ENCODE measurements at places on chromosomes 3 and 15. TPM values are rescaled to one million over a fixed set of nuclear protein-coding genes. Genes with fewer than 3 reads are reported as not detected.

GRCh38 chr3:160331127-160331937, 67.7 kb downstream of the IFT80 start:
- DNase-seq: no peak

GRCh38 chr15:48681353-48681752, 35.8 kb upstream of the FBN1 start:
- DNase-seq: no peak

DNA sequence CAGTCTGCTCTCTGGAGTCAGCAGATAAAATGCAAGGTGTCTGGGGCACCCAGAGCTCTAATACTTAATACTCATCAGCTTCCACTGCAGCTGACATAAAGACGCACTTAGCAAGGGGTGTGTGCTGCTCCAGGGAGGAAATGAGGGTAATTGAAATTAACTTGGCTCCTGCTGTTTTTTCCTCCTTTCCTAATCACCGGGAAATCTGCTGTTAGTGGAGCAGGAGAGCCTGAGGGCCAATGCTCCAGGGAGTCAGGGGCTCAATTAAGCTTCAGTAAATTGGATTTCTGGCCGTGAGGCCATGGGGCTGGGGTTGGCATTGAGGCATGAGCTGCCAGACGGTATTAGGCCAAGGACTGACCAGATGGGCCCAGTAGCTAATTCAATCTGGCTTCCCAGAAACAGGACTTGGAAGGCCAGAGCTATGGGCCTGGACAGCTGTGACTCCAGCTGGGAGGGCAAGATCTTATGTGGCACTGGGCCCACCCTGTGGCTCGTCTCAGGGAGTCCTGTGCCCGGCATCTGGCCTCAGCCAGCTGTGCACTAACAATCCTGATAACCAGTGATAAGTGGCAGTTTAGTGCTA, 30.7 kb upstream of the CHRNB4 start:
- no peak for DNase-seq

DNA sequence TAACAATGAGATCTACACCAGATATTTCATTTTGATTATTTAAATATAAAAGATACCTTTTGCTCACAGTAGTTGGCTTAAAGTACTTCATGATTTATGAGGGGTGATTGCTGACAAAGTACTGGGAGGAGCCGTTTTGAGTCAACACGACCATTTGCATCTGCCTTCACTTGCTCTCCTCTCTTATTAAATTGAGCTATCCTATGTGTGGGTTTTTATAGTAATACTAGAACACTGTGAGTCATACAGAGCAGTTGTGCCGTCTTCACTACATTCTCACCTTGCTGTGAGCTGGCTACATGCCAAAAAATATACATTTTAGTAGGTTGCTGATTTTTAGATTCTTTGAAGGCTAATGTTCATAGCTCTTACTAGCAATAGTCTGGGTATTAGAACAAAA, 161.2 kb downstream of the ALCAM start:
- DNase-seq: no peak

DNA sequence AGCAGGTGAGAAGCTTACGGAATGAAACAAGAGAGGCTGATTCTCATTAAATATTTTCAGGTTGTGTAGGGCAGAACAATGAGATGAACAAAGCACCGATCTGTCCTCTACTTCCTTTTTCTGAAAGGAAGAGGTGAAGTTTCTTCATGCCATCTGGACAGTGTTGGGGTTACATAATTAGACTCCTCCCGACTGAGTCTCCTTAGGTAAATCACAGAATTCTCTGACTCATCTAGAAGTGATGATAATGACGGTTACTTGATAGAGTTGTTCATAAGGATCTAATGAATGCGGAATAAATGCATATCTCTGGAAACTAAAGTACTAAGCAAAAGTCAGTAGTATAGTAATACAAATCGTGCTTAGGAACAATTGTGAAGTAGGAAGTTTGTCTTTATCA, 21.2 kb downstream of the CRTC3 start:
- DNase-seq: no peak

DNA sequence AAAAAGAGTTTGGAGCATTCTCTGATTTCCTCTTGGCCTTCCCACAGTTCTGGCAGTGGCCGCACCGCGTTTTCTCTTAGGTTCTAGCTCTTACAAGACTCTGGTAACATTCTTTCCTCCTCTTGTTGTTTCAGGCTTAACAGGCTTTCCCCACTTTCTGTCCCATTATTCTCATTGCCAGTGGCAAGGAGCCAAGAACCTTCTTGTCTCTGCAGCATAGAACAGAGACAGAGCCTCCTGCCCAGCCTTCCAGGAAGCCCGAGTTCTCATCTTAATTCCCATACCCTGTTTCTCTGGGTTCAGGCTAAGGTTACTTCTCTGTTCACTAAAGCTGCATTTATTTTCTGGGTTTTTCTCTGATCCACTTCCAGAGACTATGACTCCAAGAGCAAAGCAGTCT, 61.1 kb downstream of the DUT start:
- no peak for DNase-seq

The ATP10A gene
- 2.9 TPM for polyA plus RNA-seq

The IL17RB gene
- polyA plus RNA-seq: 17.3 TPM

The CDHR4 gene
- polyA plus RNA-seq: not detected

The FANCD2OS gene
- polyA plus RNA-seq: not detected

The IQCF5 gene
- not detected for polyA plus RNA-seq

The ADPRH gene
- polyA plus RNA-seq: 7.6 TPM

Data from right renal cortex interstitium (tissue), 3 donors.